ENCODE measurements at places on chromosomes 3 and 15.

GRCh38 chr3:9347081-9347480 lies 15.8 kb upstream of the THUMPD3 start:
- no peak for DNase-seq

GRCh38 chr3:33071946-33072345 lies 25.0 kb downstream of the GLB1 start:
- no peak for DNase-seq

GRCh38 chr15:89359471-89360293 lies 25.1 kb upstream of the POLG start:
- no peak for DNase-seq

GRCh38 chr15:40995656-40996055 lies 42.4 kb downstream of the CHAC1 start:
- DNase-seq: no peak

DNA sequence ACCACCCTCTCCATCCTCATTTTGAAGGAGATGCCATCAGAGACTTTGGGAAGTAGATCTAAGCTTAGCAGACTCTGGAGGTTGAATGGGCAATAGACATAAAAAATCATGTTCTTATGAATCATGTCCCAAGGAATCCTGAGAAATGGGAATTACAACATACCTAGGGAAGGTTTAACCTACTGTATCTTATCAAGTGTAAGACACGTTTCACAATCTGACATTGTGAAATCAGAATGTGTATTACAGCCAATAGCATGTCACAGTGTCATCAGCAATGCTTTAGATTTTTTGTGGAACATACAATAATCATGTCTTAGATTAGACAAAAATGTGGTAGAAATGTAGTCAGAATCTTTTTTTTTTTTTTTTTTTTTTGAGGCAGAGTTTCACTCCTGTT lies 332.4 kb upstream of the TLE3 start:
- peak; percentile 75 for DNase-seq

DNA sequence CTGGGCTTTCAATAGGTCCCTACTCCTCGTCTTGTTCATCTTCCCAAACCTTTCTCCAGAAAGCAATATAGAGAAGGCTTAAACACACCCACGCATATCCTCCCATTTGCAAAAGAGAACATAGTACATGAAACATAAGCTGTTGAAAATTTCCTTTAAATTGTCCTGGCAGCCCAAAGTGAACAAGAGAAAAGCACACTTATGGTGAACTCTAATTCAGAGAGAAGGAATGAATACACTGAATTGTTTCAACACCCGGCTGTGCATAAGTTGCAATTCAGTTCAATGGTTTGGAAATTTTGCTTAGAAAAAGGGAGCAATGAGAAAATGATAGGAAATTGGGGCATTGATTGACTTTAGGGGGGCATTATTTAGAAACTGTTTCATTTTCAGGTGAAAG lies 202.6 kb downstream of the TIGIT start:
- DNase-seq: no peak

- DNase-seq: no peak
These were observed 54.0 kb upstream of the MYZAP start for GRCh38 chr15:57537488-57538264.

- DNase-seq: no peak
These were observed 24.2 kb upstream of the SLC25A26 start for GRCh38 chr3:66196633-66197032.

- DNase-seq: no peak
These were observed 387.8 kb downstream of the LSAMP start for GRCh38 chr3:116057400-116058006.

DNA sequence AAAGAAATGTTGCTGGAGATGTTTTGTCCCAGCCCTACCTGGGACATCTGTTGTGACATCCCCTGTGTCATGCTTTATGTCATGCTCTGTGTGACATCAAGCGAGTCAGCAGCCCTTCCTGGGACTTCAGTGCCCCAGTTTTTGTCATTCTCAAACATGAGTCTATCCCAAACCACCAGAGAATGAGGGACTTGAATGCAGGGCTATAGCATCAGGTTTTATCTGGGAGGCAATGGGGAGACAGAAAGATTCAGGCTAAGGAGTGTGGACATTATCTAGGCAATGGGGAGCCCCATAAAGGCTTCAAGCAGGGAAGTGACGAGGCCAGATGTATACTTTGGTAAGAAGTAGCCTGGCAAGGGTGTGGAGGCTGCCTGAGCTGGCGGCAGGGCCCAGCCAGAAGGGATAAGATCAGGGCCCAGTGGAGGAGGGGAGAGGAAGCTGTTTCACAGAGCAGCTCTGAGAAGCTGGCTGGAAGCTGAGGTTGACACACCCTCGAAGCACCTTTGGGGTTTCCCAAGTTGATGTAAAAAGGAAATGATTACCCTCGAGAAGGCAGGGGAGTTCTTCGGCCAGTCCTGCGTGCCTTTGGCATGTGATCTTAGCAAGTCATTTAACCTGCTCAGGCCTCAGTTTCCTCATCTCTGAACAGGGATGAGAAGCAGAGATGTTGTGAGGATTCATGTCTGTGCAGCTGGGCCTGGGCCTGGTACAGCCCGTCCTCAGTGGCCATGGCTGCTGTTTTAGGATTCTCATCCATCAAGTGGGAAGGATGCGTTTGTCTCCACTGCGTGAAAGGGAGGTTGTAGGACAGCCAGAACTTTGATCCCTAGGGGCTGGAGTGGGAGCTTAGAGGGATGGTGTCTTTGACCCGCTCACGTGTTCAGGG lies 34.3 kb downstream of the IRAK2 start:
- no peak for DNase-seq

DNA sequence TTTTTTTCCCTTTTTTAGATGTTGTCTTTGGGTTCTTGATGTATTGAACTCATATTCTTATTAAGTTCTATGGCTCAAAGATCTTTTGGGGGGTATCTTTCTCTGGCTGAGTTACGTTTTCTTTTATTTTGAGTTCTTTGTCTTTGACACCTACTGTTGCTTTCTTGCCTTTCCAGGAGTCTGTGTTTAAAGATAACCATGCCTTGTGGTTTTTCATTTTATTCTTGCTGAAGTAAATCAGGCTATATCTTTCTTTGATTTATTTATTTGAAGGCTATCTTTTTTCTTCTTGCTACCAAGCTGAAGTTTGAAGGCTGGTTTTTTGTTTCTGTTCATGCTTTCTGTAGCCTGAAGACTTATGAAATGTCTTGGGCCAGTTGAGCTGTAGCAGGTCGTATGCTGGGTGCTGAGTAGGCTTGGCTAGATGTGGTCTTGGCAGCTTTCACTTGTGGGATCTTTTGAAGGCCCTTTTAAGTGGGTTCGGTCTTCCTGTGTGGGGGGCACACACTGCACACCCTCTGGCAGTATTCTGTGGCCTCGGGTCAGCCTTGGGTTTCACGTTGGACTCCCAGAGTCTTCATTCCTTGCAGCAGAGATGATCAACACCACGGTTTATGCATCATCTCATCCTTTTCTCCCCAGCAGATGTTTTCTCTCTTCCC lies 17.5 kb downstream of the SLCO3A1 start:
- no peak for DNase-seq

DNA sequence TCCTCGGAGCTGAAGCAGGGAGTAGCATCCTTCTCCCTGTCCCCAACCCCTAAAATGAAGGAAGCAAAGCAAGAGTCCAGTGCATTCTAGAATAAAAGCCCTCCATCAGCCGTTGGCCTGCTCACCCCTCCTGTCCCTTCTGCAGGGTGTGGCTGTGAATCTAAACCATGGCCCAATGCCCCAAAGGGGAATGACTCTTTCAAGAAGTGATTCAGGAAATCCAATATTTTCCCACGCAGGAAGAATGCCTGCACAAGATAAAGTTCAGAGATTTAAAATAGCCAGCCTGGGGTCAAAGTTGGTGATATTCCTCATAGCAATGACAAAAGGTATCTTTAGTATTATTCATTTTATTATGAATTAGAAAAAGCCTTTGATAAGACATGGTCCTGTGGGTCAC lies 38.5 kb downstream of the SLCO2A1 start:
- DNase-seq: no peak

- DNase-seq: no peak
These were observed 112.1 kb downstream of the CMSS1 start for GRCh38 chr3:99929745-99930139.

- DNase-seq: no peak
These were observed 299.9 kb downstream of the SLC9A9 start for GRCh38 chr3:143548393-143548792.

DNA sequence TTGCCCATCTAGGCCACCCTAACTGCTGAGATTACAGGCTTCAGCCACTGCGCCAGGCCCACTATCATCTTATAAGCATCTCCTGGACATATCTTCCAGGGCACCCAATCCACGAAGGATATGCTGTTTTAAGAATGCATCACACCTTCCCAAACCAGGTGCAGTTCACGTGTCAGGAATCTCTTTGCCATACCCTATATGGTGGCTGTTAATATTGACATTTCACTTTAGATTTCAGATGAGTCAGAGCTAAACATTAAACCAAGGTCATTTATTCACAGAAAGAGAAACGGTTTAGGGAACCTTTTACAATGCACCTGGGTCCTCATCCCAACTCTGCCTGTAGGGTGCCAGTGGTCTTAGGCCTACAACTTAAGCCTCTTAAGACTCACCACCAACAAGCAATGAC lies 85.7 kb downstream of the TBL1XR1 start:
- no peak for DNase-seq

DNA sequence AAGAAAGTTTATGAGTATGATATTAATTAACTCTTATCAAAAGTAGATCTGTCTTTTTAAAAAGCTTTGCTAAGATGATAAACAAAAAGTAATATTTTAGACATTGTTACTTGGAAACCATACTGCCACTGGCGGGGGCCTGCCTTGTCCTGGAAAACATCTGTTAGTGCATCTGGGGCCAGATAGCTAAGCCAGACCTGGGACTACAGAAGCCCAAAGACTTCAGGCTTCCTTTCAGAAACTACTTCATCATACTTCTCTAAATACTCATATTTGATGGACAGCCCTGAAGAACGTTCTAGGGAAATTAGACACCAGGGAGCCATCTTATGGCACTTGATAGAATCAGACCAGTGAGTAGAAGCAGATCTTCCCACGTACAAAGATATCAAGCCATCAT lies 795.4 kb upstream of the SEMA6D start:
- DNase-seq: no peak

DNA sequence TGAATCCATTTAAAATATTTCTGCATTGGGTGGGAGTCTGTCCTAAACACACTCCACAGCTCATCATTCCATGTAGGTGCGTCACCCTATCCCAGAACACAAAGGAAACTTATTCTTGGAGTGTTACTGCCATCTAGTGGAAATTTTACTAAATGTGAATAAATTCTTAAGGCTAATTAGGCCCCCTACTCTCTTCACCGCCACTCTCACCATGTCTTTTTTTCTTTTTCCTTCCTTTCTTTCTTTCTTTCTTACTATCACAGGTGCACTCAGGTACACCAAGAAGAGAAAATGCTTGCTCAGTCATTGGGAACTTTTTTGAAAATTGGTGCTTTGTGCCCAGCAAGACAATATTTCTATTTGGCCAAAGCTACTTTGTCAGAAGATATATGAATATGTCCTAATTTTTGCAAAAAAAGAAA lies 26.4 kb upstream of the ATP8B4 start:
- DNase-seq: no peak

GRCh38 chr15:79160211-79160610 lies 69.6 kb upstream of the RASGRF1 start:
- no peak for DNase-seq

GRCh38 chr3:18049096-18049495 lies 306.7 kb upstream of the TBC1D5 start:
- no peak for DNase-seq

DNA sequence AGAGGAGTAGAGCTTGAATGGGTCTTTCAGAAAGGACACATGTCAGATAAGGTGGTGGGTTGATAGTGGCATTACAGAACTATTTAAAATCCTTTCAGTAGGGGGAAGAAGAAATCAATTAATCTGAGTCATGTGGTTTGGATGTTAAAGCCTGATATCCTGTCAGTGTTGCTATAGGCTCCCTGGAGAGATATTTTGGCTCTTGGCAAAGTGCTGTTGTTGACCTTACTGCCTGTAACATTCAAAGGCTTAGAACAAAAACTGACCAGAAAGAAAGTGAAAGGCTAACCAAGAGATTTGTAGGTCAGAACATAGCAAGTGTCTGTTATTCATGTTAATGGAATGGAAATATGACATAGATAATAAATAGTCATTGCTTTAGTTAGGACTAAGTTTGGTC lies 552.9 kb downstream of the DIPK2A start:
- no peak for DNase-seq

DNA sequence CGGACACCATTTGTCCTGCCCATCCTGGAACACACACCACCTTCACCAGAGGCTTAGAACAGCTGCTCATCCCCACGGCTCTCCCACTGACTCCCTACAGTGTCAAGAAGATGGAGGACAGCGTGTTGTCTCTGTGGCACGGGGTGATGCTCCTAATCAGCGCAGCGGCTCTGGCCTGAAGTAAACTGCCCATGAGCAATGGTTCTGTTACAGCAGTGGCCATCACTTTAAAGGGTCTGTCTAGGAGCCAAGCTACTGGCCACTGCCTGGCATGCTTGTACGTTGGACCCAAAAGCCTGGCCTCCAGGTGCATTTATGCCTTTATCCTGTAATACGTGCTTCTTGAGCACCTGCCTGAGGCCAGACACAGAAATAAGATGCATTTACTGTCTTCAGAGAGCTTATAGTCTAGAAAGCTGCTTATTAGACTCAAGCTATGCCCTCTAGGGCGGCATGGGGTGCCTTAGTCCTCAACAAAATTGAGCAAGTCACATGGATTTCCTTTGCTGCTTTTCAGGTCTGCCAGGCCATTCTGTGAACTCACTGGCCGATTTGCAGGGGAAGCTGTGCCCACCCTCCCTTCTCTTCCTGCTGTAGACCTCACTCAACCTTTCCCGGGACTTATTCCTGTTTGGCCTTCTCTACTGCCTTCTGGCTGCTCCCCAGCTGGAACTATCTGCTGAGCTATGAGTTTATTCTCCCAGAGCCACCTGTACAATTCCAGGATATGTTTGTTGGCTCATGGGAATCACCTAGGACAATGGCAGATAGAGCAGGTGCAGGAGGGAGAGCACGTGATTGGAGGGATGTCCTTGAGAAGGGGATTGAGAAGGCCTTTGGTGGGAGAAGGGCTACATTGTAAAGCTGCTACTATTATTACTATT lies 51.9 kb downstream of the STARD5 start:
- DNase-seq: no peak

- no peak for DNase-seq
These were observed 899.8 kb downstream of the MCTP2 start for GRCh38 chr15:95131131-95131556.

DNA sequence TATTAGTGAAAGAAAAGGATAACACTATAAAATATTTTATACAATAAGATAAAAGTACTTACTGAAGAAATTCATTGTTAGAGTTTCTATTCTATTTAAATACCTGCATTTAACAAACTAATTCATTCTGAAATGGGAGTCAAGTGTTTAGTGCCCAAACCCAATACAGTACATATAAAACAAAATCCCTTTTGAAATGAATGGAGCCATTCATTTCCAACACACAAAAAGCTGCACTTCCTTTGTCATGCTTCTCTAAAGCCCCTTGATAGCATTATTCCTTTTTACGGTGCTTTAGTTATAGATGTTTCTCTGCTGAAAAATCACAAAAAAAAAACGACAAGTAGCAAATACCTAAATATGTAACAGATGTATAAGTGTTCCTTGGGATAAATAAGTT lies 596.3 kb downstream of the ZIC1 start:
- no peak for DNase-seq

All from AG09309 (cell line).